ENCODE measurements at places on chromosomes 12 and 14.

DNA sequence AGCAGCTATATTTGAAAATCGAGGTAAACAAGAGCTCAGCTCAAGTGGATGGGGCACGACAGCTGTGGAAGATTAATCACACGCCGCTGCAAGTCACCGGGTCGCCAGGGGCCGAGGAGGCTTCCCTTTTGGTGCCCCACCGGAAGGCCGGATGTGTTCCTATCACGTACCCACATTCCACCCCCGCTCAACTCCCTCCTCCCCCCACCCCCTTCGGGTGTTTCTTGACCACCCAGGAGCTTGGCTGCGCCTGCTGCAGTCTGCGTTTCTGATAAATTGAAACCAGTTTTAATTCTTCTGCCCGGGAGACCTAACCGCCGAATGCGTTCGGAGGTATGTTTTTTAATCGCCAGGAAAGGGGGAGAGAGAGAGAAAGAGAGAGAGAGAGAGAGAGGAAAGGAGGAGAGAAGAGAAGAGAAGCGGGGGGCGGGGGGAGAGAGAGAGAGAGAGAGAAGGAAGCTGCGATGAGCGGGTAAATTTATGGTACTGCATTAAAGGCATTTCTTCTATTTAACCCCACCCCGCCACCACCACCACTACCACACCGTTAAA is 1.8 kb downstream of the SLC8A3 start:
- DNase-seq: no peak

GRCh38 chr14:74140374-74140850 is 55.7 kb downstream of the LIN52 start:
- peak; percentile 84 for DNase-seq

GRCh38 chr12:108843187-108843586 is 14.2 kb downstream of the SSH1 start:
- DNase-seq: peak; percentile 47

DNA sequence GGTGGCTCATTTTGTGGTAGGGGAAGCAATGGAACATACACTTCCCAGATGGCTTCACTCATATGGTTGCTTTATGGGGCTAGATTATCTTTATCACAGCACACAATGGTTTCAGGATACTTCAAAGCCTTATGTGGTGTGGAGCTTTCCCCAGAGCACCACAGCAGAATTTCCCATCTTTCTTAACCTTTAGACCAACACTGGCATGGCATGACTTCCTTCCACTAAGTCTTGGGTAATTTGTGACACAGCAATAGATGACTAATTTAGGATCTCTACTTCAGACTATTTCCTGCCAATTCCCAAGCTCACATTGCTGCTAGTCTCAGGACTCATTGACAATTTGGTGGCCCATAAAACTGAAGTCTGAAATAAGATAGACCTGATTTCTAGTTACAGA is 36.9 kb upstream of the DCN start:
- DNase-seq: no peak

GRCh38 chr14:90991690-90992443 is 68.6 kb downstream of the RPS6KA5 start:
- DNase-seq: no peak

DNA sequence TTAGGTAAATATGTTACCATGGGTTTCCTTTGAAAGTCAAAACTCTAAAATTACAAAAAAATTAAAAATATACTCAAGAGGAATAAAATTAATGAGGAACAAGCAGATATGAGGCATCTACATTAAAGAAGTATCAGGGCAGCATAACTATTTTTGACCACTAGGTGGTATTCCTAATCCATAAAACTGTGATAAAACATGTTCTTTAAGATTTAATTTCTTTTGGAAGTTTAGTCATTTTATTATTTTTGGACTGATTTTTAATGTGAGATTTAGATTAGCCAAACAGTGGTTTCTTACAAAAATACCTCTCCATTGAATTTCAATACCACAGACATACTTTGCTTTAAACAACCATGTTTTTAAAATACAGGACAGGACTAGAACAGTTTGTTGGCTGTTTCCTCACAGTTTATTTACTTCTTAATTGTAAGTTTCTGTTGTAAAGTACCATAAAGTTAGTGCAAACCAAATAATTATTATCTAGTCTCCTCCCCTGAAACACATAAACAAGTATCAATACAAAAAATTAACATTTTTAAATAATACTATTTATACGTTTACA is 49.8 kb downstream of the NTS start:
- DNase-seq: no peak

DNA sequence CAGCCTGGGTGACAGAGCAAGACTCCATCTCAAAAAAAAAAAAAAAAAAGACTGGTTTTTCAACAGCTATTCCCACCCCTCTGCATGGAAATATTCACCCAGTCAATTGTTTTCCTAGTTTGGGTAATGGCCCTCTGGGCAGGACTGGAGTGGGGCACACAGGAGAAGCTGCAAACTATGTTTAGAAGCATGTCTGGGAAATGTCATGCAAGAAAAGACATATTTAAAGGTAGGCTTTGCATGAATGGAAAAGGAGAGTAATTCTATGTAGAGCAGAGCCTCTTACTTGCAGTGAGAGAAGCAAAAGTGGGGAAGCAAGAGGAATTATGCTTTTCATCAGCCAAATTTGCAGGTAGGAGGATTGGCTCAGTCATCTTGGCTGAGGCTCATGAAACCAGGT is 276.5 kb upstream of the PLEKHG7 start:
- DNase-seq: no peak

DNA sequence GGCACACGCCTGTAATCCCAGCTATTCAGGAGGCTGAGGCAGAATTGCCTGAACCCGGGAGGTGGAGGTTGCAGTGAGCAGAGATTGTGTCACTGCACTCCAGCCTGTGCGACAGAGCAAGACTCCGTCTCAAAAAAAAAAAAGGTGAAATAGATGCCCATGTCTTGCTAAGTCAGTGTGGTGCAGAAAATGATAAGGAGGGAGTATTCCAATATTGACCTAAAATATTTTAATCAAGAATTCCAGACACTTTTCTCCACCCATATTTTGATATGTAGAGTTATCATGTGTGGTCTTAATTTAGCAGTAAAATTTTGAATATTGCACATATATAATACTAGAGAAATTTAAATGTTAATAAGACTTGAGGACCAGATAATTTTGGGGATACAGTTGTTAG is 57.7 kb downstream of the WNK1 start:
- DNase-seq: no peak

DNA sequence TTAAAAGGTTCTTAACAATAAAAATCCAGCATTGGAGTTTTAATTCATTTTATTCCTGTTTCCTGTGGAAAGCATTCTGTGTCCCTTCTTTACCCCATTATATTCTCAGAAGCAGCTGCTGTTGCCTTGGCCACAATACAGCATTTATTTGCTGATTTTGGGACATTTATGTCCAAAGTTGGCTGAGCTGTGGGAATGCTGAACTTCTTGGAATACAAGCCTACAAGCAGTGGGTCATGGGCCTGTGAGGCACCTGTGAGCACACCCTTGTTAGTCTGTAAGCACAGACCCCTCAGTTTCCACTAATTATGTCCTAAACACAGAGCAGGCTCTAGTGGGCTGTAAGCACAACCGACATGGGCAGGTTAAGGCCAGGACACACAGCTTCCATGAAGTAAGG is 122.2 kb upstream of the IGF1 start:
- DNase-seq: no peak

- peak; percentile 86 for DNase-seq
Measured at GRCh38 chr14:90660865-90661570, 155.2 kb downstream of the TTC7B start.

- no peak for DNase-seq
Measured at GRCh38 chr14:64944861-64945260, 2.3 kb upstream of the GPX2 start.

DNA sequence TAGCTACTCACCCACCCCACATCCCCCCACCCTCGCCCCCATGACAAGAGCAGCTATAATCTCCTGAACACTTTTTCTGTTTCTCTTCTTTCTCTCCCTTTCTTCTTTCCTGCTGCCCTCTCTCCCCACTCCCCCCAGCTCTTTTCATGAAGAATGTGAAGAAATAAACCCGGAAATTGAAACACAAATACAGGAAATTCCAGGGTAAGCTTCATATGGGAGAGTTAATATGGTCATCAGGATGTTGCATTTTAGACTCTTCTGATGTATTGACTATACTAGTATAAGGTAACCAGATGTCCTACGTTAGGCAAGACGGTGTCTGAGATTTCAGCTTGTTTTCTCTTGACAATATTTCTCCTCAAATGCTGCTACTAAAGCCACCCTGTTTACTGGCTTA is 41.6 kb upstream of the LRIG3 start:
- DNase-seq: no peak

DNA sequence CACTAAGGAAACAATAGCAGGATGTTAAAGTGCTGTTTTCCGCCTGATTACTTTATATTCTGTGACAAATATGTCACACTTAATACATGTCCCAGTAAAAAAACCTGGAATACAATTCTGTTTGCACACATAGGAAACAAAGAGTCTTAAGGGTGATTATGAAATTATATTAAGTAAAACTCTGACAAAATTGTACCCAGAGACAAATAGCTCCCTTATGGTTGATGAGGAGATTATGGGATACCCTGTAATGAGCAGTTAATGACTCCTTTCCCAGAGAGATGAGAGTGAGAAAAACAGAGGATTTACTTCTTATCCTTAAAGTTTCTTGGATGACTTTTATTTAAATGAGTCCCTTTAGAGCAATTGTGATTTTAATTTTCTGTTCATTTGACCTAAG is 370.6 kb downstream of the PDZRN4 start:
- DNase-seq: no peak

DNA sequence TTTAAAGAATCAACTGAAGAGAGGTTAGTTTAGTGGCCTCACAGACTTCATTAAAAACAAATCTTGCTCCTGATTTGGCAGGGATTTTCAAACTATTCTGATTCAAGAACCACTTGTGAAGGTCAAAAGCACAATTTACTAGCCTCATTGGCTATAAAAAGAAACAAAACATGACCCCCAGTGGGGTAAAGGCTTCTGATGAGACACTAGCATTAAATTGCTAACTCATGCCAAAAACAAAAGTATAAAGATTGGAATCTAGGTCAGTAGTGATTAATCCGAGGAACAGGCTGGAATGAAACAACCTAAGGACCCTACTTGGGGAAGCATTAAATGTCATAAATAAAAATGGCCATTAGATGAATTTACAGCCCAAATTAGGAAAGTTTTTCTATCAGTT is 312.3 kb downstream of the PAWR start:
- no peak for DNase-seq

- DNase-seq: no peak
Measured at GRCh38 chr12:59282999-59283398, 312.8 kb upstream of the SLC16A7 start.

DNA sequence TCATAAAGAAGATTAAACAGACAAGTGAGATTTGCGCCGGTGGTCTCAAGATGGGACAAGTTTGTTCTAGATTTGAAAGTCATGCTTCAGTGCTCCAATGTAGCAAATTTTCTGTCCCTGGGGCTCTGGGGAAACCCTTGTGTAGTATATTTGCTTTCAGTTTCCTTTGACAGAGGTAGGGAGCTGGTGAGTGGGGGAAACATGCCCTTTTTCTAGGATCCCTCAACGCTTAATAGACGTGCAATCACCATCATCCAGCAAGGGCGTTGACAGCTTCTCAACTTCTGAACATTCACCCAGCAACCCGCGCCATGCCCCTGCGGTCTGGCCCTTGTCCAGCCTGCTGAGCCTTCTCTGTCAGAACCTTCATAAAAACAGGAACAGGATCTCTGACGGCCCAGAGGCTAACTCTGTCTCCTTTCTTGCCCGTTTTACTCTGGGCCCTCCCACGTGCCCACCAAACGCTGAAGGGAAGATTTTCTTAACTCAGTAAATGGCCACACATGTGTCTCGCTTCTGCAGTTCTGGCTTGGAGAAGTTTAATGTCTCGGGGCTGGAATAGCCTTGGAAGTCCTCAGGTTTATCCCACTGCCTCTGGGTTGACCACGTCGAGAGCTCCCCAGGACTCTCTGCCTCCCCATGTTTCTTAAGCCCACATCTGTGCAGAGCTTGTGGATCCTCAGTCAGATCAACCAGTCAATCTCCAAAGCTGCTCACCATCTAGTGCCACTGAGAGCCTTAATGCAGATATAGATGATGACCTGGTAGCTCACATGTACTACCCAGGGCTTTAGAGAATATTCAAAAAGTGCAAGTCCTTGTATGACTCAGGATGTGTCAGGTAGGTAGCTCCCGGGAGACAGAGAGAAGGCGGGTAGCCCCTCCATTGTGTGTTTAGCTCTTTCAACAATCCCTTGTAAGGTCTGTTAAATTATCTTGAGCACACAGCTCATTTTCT is 58.1 kb upstream of the CCND2 start:
- peak; percentile 89 for DNase-seq

- no peak for DNase-seq
Measured at GRCh38 chr14:101992708-101993107, 28.3 kb downstream of the DYNC1H1 start.

GRCh38 chr12:30823156-30823699 is 68.5 kb upstream of the CAPRIN2 start:
- DNase-seq: peak; percentile 57

DNA sequence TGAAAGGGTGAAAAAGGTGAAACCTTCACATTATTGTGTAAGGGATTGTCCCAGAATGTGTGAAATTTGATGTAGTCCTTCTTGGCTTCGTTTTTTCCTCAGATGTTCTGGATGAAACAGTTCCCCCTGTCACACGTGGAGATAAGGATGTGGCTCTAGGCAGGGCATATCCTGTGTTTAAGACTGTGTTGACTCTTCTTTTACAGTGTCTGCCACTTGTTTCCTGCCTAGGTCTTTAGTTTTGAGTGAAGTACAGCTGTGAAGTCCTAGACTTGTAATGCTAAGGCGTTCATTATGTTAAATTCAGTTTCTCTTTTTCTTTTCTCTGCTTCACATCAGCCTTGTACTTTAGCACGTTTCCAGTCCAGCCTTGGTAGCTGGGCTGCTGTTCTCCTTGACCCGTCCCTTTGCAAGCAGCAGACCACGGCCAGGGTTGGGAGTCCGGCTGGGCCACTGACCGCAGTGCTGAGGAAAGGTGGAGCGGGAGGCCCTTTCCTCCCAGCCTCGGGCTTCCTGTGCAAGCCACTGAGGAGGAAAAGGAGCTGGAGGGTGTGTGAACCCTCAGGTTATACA is 59.1 kb downstream of the RASSF3 start:
- DNase-seq: peak; percentile 64

- DNase-seq: no peak
Measured at GRCh38 chr12:108777156-108777555, 45.8 kb upstream of the CORO1C start.

GRCh38 chr14:104366931-104367865 is 212.4 kb upstream of the C14orf180 start:
- DNase-seq: peak; percentile 30

DNA sequence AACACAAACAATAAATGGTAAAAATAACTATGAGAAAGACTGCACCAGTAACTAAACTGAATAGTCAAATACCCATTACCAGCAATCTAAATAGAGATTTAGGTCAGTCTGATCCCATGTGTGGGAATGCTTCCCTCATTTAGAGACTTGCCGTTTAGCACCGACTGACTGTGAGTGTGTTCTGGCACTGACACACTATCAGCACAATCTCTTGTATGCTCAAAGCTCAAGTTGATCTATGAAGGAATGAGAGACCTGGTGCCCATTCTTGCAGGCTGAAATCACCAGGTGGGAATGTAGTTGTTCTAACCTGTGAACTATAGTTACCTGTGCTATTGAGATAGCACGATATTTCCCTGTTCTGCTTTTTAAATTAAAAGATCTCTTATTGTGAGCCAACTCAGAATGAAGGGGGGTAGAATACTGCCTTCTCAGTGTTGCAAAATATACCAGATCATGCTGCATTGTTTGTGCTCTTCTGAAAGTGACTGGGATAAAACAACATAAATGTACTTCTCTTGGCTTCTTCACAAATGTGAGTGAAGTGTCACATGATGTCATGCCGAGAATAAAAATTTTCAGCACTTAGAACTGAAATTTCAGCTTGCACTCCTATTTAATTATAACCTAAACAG is 99.6 kb downstream of the LIN7A start:
- no peak for DNase-seq

GRCh38 chr14:84857571-84857970 is 672.4 kb upstream of the FLRT2 start:
- DNase-seq: no peak
